ENCODE measurements at places on chromosomes 4 and X.

DNA sequence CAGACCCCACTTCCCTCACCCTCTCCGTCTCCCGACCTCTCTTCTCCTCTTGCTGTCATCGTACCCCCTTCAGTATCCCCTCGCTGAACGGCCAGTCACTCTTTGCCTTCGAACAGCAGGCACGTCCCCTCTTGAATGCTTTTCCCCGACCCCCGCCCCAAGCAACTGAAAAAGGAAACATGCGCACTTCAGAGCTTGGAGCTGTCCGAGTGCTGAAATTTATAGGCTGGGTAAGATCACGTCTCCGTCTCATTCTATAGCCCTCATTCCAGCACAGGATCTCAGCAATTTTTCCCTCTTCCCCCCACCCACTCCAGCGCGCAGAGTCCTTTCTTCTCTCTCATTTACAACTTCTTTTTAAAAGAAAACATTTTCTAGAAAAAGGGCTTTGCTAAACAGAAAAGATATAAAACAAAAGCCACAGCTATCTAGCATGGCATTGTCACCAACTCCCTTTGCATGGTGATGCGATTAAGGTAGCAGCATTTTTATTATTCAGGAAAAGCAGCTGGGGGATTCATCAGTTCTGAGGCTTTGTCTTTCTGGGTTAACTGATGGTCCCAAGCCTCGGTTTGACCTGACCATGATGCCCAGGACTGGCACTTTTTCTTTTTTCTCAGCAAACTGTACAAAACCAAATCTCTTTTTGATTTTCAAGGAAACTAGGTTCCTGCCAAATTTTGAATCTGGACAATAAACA is at the start of gene GLRA2:
Gene GLRA2, plus strand, starts transcription at position 247 of the 700 bp plus-strand sequence. CDS start 522 bp downstream, outside the sequence.
- DNase-seq: peak; percentile 1

DNA sequence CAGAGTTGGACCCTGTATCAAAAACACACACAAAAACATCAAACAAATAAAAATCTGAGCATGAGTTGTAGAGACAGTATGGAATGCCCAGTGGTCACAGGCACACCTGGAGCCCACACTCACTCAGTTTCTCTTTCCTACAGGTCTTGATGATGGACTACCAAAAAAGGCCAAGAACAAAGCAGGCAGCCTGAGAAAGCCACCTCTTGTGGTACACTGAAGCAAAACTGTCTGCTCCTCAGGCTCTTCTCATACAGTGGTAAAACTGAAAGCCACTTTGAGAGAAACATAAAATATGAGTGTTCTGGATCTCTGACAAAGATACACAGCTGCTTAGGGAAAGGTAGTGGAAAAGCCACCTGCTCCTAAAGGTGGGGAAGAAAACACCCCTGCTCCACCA is 1206.9 kb downstream of the FSTL5 start:
- no peak for DNase-seq

GRCh38 chr4:15649914-15650545 is 5.1 kb downstream of the FBXL5 start:
- peak; percentile 84 for DNase-seq

- no peak for DNase-seq
These were observed 297.5 kb downstream of the DCTD start for GRCh38 chr4:182619660-182620059.

GRCh38 chr4:173367946-173368345 is 2.8 kb upstream of the SAP30 start:
- no peak for DNase-seq

DNA sequence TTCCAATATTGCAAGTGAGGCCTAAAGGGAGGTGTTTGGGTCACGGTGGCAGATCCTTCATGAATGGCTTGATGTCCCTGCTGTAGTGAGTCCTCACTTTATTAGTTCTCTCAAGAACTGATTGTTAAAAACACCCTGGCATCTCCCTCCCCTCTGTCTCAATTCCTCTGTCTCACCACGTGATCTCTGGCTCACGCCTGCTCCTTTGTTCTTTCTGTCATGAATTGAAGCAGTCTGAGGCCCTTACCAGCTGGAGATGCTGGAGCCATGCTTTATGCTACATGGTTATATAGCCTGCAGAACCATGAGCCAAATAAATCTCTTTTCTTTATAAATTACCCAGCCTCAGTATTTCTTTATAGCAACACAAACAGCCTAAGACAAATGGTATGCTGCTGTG is 980.7 kb upstream of the GRIA3 start:
- no peak for DNase-seq

- no peak for DNase-seq
These were observed 29.6 kb downstream of the ATP11C start for GRCh38 chrX:139903210-139903609.

- DNase-seq: no peak
These were observed 175.3 kb downstream of the DCTD start for GRCh38 chr4:182741914-182742313.

GRCh38 chr4:116223040-116223732 is 862.2 kb downstream of the TRAM1L1 start:
- no peak for DNase-seq

DNA sequence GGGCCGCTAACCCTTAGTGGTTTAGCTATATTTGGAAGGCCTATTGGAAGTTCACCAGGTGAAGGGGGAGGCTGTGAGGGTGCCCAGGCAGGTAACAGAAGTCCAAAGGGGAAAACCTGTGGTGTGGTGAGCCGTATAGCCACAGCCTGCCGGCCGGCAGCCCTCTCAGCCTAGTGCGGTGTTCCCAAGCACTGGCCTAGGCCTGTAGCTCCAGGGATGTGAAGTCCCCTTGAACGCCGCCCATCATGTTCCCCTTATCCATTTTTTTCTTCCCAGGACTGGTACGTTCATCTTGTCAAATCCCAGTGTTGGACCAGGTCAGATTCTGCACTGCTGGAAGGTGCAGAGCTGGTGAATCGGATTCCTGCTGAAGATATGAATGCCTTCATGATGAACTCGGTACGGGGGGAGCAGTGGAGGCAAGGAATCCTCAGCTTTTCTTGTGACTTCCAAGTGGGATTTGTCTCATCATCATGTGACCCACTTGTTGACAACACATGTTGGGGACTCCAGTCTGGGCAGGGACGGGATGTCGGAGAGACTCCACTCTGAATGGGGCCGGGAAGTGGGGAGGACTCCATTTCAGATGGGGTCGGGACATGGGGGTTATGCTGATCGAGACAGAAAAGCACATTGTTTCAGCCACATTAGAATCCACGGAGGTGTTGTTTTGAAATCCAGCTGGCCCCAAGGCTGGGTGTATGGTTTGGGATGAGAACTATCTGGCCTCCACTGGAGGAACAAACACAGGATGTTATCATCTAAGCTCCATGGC is 39.2 kb upstream of the MSANTD1 start:
- DNase-seq: no peak

DNA sequence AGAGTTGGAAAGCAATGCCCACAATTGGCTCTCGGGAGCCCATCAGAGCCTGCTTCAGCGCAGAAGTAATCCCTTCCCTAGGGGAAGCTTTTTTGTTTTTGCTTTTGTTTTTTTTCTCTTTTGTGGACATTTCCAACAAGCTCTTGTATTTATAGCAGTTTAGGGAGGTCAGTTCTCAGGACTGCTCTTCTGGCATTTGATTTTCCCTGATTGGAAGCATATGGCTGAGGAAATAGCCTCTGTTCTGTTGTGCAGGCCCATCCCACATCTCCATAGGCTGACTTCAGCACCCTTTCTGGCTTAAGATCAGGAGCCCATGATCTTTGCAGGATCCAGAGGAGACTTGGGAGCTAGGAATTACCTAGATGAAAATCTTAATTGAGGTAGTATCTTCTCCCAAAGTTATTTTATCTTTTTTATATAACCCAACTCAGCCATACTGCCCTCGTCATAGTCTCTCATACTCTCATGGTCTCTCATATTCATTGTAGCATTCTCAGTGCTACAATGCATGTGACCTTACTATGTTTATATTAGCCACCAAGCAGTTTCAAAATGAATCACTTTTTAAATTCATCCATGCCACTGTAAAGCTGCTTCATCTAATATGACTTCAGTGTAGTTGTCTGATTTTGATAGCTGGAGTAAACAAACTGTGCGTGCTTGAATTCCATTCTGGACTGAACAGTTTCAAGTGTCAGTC is 16.7 kb downstream of the PAGE4 start:
- no peak for DNase-seq

Measured in CD4-positive, alpha-beta T cell treated with Interleukin-17A for 1 hour (primary cell).